Panc1 (cell line): ENCODE measurements at places on chromosomes 2 and 18. TPM values are rescaled to one million over a fixed set of nuclear protein-coding genes. Genes with fewer than 3 reads are reported as not detected.

DNA sequence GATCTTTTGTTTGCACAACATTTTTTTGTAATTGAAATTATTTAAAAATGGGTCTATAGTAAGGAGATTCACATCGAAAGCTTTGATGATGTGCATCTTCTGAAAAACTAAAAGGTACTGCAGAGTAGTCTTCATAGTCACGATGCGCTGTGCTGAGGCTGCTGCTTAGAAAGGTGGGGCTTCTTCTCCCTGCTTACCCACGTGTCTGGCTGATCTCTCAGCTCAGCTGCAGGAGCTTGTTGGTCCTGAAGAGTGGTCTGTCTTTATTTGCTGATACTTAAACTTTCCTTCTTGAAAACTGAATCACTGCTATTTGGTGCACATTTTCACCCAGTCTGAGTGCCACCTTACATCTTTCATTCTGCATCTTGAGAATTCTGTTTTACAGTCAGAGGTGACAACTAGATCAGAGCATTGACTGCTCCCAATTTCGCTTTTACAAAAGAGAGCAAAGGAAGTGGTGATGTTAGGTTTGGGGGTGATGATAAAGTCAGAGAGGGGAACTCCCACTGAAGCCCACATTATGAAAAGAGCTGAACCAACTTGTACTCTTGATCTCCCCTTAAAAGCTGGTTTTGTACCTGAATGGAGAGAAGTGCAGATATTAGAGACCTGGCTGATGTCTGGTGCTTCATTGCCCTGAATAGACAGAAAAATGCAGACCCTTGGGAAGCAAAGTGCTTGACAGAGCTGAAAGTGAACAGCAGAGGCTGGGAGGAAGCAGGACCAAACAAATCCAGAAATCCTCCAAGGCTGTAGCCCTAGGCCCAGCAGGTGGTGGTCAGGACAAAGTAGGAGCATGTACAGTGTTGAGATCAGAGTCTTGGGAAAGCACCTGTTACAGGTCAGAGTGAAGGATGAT, 984.5 kb downstream of the TSN start:
- no peaks in the 10 kb centered on the region for H3K36me3 ChIP-seq
- no peak overlapping the region for H3K4me3 ChIP-seq
- H3K27ac ChIP-seq: no peak overlapping the region
- H3K27me3 ChIP-seq: no peaks in the 10 kb centered on the region

CD8B gene
- not detected for total RNA-seq

EML4 gene
- 107 TPM for total RNA-seq

DNA sequence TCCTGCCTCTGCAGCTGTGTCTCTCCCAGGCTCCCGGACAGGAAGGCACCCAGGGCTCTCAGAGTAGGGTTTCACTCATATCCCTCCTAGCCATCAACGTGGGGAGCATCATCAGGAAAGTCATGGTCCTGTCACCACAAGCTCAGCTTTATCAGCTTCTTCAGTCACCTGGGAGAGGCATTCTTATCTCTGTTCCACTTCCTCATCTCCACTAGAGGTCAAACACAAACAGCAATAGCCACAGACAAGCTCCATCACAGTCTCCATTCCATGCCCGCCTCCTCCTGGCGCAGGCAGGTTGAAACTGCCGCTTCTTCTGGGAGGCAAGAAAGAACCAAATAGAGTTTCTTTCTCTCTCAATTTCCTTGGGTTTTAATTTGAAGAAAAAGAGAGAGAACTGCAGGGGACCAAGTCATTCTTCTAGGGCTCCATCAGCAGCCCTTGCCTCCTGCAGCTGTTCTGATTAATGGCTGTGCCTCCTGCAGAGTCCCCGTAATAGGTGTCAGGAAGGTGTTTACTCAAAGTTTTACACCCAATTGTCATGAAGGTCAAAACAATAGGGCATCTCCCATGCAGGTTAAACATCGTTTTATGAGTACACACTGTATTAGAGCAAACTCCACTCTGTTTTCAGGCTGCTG, 377.9 kb downstream of the TMEM182 start:
- H3K4me1 ChIP-seq: no peaks in the 10 kb centered on the region
- no peaks in the 10 kb centered on the region for H3K36me3 ChIP-seq
- H3K27ac ChIP-seq: no peak overlapping the region
- no peak for DNase-seq
- H3K27me3 ChIP-seq: no peaks in the 10 kb centered on the region

DNA sequence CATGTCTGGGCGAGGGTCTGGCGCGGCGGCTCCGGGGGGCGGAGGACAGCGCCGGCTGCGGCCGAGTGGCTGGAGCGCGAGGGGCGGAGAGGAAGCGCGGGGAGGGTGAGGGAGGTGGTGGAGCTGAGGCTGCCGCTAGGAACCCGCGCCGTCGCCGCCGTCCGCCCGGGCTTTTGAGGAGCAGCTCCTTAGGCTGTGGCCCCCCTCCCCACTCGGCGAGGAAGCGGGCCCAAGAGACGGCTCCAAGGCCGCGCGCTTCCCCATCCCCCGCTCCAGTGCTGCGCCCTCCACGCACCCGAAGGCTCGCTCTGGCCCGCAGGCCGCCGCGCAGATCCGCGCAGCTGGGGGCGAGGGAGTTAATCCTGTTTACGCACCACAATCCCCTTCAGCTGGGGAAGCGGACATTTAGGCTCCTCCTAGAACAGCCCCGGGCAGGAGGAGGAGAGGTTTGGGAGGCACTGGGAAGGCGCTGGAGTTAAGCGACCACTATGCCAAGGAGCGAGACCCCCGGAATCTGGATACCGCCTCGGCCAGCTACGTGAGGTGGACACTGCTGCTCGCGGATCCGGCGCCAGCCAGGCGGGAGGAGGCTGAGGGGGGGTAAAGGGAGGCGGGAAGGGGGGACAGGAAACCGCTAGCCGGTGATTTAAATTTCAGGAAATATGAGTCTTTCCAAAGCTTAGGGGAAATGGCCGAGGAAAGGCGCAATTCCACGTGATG, at the start of gene CNRIP1:
Gene CNRIP1 (minus strand): TSS at position 552 of the 720 bp plus-strand sequence. CDS start 549 bp downstream, at position 3.
- peak within 1 kb of the TSS; percentile 45 for H3K4me3 ChIP-seq
- H3K27ac ChIP-seq: no peak within 1 kb of the TSS
- H3K27me3 ChIP-seq: peaks cover 16% of the 10 kb centered on the region
- no peaks in the 10 kb centered on the region for H3K36me3 ChIP-seq
- H3K4me1 ChIP-seq: 0 out of 2 replicates have a peak, but pooled peaks cover 4% of the 10 kb centered on the region
